Bladder microvascular endothelial cell (primary cell): ENCODE measurements at places on chromosomes 12 and 14. TPM values are rescaled to one million over a fixed set of nuclear protein-coding genes. Genes with fewer than 3 reads are reported as not detected.

Gene CRADD
- 9.6 and 9.8 TPM in 2 replicates for total RNA-seq

Gene POTEG
- total RNA-seq, result not detected in 2 replicates

Gene SLC10A1
- not detected in 2 replicates for total RNA-seq

Gene KLHL33
- under 0.01 TPM in 2 replicates for total RNA-seq

Gene FOXN3
- total RNA-seq, result 11.0 and 43.1 TPM in 2 replicates

Gene COX8C
- total RNA-seq, result not detected in 2 replicates

Gene PPP4R4
- total RNA-seq, result under 0.01 and 0.16 TPM in 2 replicates

Gene GPR68
- 1.5 and 1.6 TPM in 2 replicates for total RNA-seq

Gene PPP1R13B
- 11.5 and 25.5 TPM in 2 replicates for total RNA-seq

Gene IGF1
- total RNA-seq, result 0.57 and 0.65 TPM in 2 replicates

Gene ETFBKMT
- total RNA-seq, result 2.3 and 2.8 TPM in 2 replicates

Gene ARMH4
- 1.3 and 1.6 TPM in 2 replicates for total RNA-seq

Gene CEBPE
- not detected in 2 replicates for total RNA-seq

Gene CMAS
- 15.2 and 23.0 TPM in 2 replicates for total RNA-seq

Gene PAWR
- total RNA-seq, result 83.4 and 274 TPM in 2 replicates

Gene TRMT5
- 5.5 and 10.4 TPM in 2 replicates for total RNA-seq

Gene ESR2
- total RNA-seq, result 0.31 and 0.49 TPM in 2 replicates

Gene IFNG-AS1
- not detected in 2 replicates for total RNA-seq

Gene CLEC4C
- total RNA-seq, result not detected in 2 replicates

Gene ASPG
- not detected in 2 replicates for total RNA-seq

Gene CLECL1
- not detected in 2 replicates for total RNA-seq

Gene PLEKHD1
- total RNA-seq, result 0.06 TPM in 1 of 2 replicates, not detected in the other

Gene KRT6B
- total RNA-seq, result 0.13 and 0.32 TPM in 2 replicates

Gene TEX52
- total RNA-seq, result not detected in 2 replicates

Gene IL22
- total RNA-seq, result not detected in 2 replicates

Gene RNF212B
- not detected in 2 replicates for total RNA-seq

Gene KRT83
- not detected in 2 replicates for total RNA-seq

Gene KCNK10
- not detected in 2 replicates for total RNA-seq

Gene CLEC1B
- not detected in 2 replicates for total RNA-seq

Gene SERPINA12
- total RNA-seq, result not detected in 2 replicates

Gene TAS2R8
- total RNA-seq, result not detected in 2 replicates

Gene HHIPL1
- total RNA-seq, result 1.9 and 3.7 TPM in 2 replicates

Gene FAM222A
- total RNA-seq, result under 0.01 and 0.25 TPM in 2 replicates
